AG04450 (cell line): ENCODE measurements at places on chromosomes 12 and 14.

DNA sequence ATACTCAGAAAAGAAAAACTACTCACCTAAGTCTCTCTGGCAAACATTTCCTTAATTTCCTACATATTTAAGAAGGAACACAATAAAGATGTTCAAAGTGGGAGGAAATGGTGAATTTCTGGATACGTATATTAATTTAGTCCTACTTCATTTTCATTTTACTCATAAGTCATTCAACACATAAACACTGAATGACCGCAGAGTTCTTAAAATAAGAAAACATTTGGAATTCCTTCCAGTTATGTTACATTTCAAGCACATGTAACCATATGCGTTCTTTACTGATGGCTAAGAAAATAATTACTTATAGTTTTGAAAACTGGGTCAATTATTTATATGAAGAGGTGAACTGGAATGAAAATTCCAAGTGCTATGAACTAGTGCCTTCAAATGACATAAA, 409.3 kb downstream of the BCAT1 start:
- DNase-seq = no peak

- no peak for DNase-seq
These were observed 298.8 kb upstream of the TBX3 start for GRCh38 chr12:114982760-114983159.

DNA sequence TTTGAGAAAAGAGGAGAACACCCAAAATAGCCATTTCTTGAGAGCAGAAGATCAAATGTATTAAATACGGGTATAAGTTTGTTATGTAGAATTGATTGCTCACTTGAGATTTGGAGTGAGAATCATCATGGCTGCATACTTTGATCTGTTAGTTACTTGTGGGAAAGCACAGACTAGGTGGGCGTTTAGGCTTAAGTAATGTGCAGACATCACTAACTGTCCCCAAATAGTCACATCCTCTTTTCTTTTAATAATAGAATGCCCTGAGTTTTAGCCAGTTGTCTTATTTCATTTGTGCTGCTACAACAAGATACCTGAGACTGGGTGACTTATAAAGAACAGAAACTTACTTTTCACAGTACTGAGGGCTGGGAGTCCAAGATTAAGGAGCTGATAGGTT, 14.3 kb upstream of the GTF2A1 start:
- DNase-seq = no peak

DNA sequence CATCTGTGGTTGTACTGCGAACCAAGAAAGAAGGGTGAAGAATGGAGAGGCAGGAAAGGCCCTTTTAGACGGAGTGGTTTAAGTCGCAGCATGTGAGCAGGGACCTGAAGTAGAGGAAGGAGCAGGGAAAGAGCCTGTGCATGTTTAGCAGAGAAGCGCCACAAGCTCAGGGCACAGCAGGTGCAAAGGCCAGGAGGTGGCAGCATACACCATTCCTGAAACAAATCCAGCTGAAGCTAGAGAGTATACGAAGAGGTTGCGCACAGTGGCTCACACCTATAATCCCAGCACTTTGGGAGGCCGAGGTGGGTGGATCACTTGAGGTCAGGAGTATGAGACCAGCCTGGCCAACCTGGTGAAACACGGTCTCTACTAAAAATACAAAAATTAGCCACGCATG, 49.9 kb downstream of the HELB start:
- DNase-seq = no peak

DNA sequence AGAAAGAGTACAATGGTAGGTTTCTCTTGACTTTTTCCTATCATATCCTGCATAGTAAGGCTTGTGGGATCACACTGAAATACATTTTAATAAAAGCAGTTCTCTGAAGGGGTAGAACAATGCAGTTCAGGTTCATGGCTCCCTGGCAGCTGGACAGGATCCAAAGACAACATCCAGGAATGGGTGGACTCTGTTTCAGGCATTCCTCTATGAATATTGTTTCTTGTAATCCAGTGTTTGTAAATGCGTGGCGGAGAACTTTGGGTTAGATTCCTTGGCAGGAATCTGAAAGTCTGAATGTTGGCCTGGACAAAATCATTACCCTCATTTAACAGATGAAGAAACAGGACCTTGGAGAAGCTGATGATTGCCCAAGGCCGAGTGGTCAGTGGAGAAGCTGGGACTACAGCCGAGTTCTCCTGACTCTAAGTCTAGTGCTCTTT, 43.5 kb downstream of the SYNE2 start:
- no peak for DNase-seq

GRCh38 chr12:72839696-72840095, 567.5 kb downstream of the TRHDE start:
- DNase-seq = no peak

GRCh38 chr14:37697489-37698121, 102.2 kb downstream of the TTC6 start:
- DNase-seq = peak; percentile 21

DNA sequence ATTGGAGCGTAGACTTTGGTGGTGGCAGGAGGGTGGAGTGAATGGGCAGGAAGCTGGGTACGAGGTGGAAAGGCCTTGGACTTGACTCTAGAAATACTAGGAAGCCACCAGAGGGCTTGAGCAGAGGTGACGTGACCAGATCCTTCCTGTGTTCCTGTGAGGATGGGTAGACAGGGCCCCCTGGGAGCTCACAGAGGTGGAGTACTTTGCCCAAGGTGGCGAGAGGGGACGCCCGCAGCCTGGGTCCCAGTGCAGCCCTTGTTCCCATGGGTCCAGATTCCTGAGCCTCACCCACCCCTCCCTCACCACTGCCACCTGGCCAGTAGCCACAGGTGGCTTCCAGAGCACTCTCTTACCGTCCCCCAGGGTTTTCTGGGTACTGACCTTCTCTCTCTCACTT, 89.8 kb downstream of the KIF26A start:
- no peak for DNase-seq

DNA sequence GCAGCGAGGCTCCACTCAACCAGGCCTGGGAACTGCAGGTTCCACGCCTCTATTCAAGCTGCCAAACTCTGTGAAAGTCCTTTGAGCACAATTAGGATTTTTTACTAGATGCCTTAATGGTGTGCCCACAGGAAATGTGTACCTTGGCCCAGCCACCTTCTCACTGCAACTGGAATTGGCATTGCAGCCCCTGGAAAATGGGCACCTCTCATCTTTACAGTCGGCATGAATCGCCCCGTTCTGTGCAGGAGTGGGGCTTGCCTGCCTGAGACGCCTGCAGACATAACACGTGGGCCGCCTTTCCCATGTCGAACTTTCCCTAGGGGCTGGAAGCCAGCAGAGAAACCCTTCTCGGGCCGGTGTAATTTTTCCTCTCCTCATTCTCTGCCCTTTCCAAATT, 42.0 kb upstream of the ELK3 start:
- DNase-seq = no peak

DNA sequence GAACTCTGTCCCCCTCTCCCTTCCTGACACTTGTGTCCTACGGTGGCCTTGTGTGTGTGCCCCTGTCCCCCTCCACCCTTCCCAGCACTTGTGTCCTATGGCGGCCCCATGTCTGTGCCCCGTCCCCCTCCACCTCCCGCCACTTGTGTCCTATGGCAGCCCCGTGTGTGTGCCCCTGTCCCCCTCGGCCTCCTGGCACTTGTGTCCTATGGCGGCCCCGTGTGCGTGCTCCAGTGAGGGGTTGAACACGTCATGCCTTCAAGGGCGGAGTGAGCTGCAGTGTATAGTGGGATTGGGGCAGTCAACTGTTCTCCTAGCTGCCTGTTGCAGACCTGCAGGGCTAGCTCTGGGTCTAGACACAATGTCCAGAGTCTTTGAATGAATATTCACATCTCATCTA, 108.7 kb downstream of the GLT1D1 start:
- no peak for DNase-seq

DNA sequence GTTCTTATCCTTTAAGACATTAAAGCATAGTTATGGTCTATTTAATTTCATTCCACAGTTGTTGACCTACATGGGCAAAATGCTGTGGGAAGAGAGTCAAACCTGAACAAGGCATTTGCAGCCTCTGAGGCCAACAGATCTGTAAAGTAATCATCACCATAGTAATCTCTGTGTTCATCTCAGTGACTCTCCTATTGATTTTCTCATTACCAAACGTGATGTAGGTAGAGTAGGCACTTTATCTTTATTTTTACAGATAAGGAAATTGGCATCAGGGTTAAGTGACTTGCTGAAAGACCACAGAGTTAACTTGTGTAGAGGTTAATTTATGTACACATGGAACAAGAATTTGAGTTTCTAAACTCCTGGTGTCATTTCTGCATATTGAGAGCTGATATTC, 203.0 kb downstream of the ESR2 start:
- no peak for DNase-seq

DNA sequence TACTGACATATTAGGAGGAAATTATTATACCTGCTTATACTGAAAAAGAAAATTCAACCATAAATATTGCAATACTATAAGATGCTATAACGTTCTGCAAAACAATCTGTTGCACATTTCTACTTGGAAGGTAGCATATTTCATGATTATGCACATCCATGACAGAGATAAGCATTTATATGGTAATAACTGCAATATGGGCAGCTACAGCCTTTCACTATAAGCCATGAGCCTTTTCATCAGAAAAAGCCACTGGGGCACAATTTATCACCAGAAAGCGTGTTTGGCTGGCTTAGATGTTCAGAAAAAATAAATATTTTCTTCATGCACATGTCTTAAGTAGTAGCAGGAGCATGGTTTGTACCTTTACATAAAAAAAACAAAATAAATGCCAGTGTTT, 340.7 kb downstream of the GALC start:
- DNase-seq = no peak

GRCh38 chr14:60632777-60633176, 16.5 kb downstream of the SIX1 start:
- no peak for DNase-seq

DNA sequence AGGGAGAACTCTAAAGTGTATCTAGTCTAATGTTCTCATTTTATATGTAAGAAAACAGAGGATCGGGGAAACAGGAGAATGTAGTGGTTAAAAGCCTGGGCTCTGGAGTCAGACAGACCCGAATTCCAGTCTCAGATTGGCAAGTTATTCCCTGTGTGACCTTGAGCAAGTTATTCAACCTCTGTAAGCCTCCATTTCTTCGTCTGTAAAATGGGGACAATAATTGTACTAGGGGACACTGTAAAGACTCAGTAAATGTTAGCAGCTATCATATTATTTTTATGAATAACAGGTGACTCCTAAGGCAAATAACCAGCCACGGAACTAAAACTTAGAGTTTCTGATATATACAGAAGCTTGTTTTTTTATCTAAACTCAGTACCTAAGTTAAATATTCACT, 152.1 kb downstream of the APAF1 start:
- DNase-seq = no peak

DNA sequence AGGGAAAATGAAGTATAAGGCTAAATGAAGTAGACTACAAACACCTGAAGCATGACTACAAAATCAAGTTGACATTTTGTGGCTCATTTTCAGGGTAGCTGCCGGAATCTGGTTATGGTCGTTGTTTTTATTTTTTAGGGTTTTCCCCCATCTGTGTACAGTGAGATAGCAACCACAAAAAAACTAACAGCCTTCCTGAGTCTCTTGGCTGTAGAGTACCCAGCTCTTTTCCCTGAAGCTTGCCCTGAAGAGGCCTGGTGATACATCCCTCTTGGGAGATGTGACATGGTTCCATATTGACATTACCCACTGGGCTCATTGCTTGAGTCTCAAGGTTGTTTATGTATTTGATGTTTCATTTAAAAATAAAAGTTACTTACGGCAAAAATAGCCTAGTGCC, 424.0 kb downstream of the ZFP36L1 start:
- DNase-seq = no peak

- no peak for DNase-seq
These were observed 11.4 kb downstream of the DUSP6 start for GRCh38 chr12:89340861-89341260.

GRCh38 chr12:76916170-76916540, 37.3 kb upstream of the CSRP2 start:
- DNase-seq = no peak

GRCh38 chr12:6539314-6539682, 5.0 kb downstream of the GAPDH start:
- DNase-seq = no peak

DNA sequence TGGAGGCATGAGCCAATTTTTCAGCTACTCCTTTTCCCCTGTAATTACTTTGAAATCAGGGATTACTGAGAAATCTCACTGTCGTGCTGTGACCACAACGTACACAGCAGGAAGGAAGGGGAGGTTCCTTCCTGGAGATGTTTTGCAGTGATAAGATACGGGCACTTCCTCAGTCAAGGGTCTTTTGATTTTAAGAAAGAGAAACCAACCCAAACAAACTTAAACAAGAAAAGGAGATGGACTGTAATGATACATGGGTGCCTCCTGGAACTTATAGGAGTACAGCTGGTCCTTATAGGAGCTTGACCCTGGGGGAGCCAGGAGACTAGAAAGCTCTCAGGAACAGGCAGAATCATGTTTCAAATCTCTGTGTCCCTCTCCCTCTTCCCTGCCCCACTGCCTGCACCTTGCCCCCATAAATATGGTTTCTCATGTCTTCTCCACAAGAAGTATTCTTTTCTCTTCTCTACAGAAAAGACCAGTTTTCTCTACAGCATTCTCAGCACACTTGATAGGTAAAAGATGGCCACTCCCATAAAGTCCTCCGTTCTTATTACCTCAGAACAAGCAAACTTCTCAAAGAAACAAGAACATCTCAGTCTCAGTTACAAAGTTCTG, 281.1 kb upstream of the AMIGO2 start:
- no peak for DNase-seq

DNA sequence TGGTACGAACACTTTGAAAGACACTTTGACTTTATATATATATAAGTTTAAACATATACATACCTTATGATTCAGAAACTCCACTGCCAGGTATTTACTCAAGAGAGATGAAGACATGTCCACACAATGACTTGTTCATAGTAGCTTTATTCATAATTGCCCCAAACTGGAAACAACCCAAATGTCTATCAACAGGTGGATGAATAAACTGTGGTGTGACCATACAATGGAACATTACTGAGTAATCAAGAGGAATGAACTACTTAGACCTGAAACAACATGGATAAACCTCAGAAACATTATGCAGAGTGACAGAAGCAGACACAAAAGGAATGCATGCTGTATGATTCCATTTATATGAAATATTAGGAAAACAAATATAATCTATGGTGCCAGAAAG, 71.1 kb downstream of the PPP1R36 start:
- no peak for DNase-seq

GRCh38 chr14:87630846-87631245, 362.1 kb downstream of the GALC start:
- no peak for DNase-seq

DNA sequence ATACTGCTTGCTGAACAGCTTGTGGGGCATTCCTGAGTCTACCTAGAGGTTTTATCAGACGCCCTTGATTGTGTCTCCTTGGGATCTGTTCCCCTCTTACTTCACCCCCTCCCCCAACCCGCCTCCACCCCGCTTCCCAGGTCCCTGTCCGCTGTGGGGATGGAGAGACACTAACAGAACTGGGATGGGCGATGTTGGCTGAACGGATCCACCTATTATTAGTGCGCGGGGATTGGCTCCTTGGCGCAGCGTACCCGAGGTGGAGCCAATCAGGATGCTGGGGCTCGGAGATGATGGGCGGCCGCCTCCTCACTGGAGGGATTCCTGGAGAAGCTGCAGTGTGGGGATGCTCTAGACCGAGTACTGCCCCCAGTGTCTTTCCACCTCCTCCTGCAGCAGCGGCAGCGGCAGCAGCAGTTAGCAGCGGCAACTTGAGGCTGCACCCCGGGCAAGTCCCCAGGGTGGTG, at the start of gene SYT1:
Gene SYT1 (plus strand): TSS at position 372 of the 467 bp plus-strand sequence.
- DNase-seq = peak; percentile 65
